Hepatocyte (in vitro differentiated cells): ENCODE measurements at places on chromosomes 13 and 19.

DNA sequence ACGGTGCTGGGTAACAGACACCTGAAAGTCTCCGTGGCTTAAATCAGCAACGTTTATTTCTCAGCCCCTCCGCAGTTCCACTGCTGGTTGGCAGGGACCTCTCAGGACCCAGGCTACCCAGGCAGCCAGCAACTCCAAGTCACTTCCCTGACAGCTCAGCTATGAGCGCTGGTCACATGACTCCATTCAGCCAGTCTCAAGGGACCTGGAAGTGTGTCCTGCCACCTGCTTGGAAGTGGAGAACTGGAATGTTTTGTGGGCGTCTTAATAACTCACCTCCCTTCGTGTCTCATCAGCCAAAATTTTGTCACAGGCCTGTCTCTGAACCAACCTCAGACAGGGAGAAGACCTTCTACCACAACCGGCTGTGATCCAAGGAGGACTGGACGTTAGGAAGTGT is 72.8 kb downstream of the DPF1 start:
- H3K36me3 ChIP-seq = no peaks in the 10 kb centered on the region
- no peaks in the 10 kb centered on the region for H3K4me1 ChIP-seq
- no peak for DNase-seq
- no peak overlapping the region for H3K4me3 ChIP-seq
- H3K27me3 ChIP-seq = no peaks in the 10 kb centered on the region

GRCh38 chr13:98983182-98983581 is 5.3 kb upstream of the DOCK9 start:
- no peaks in the 10 kb centered on the region for H3K36me3 ChIP-seq
- DNase-seq = no peak
- H3K27ac ChIP-seq = no peak overlapping the region

GRCh38 chr19:33477781-33478180 is 43.8 kb downstream of the PEPD start:
- H3K27me3 ChIP-seq = no peaks in the 10 kb centered on the region
- no peak for DNase-seq
- H3K36me3 ChIP-seq = no peaks in the 10 kb centered on the region
- H3K4me3 ChIP-seq = no peak overlapping the region

- H3K27ac ChIP-seq = no peak overlapping the region
- H3K4me3 ChIP-seq = no peak overlapping the region
- H3K4me1 ChIP-seq = no peaks in the 10 kb centered on the region
- H3K36me3 ChIP-seq = no peaks in the 10 kb centered on the region
These were observed 72.7 kb downstream of the KATNAL1 start for GRCh38 chr13:30234619-30235162.
